Camera-type eye (tissue), 1 donor: ENCODE measurements at places on chromosomes 13 and 19. TPM values are rescaled to one million over a fixed set of nuclear protein-coding genes. Genes with fewer than 3 reads are reported as not detected.

TLE2 gene
- total RNA-seq, result 40.1 TPM

SYCN gene
- total RNA-seq, result not detected

HSD17B14 gene
- 13.8 TPM for total RNA-seq

KRTDAP gene
- not detected for total RNA-seq

STAP2 gene
- 7.3 TPM for total RNA-seq

SLC8A2 gene
- 16.1 TPM for total RNA-seq

C2CD4C gene
- total RNA-seq, result 3.8 TPM

CD320 gene
- total RNA-seq, result 34.3 TPM

CFD gene
- 15.3 TPM for total RNA-seq
